ENCODE measurements at places on chromosomes 5 and 9.

DNA sequence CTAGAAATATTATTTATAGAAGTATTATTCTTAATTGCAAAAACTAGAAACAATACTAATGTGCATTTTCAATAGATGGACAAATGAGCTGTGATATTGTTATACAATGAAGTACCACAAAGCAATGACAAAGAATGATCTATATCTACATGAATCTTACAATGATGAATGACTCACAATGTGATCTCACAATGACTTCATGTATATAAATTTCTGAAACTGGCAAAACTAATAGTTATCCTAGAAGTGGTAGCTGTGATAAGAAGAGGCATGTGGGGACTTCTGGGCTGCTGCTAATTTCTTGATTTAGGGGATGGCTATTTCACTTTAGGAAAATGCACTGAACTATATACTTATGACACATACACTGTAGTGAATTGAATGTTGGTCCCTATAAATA is 396.0 kb upstream of the ZNF608 start:
- no peak for DNase-seq

DNA sequence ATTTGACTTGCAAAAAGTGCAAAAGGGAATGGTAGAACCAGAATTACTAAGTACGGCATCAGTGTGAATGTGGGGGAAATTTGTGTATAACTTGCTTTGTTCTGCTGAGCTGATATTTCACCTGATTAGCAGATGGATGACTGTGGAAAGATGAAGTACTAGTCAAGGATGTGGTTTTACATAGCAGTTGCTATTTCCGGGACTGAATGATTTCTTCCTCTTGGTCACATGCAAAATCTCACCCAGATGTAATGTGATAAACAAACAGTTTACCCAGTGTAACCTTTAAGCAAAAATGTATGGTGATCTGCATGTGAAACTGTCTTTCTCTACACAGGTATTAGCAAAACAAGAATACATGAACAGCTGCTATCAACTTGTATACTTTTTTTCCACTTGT is 46.1 kb downstream of the DCP2 start:
- no peak for DNase-seq

DNA sequence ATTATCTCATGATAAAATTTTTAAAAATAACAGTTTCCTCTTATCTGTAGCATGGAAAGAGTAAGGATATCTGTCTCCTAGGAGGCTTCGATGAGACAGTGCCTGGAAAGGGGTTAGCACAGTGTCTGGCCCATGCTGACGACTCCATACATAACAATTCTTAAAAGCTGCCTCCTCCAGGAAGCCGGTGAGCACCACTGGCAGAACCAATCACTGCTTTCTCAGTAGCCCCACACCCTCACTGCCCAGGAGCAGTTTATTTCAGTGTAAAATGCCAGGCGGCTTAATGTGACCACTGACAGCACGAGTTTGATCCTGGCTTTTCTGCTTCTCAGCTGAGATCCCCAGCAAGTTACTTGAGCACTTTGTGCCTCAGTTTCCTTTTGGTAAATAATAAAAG is 1.2 kb upstream of the NIPAL4 start:
- no peak for DNase-seq

DNA sequence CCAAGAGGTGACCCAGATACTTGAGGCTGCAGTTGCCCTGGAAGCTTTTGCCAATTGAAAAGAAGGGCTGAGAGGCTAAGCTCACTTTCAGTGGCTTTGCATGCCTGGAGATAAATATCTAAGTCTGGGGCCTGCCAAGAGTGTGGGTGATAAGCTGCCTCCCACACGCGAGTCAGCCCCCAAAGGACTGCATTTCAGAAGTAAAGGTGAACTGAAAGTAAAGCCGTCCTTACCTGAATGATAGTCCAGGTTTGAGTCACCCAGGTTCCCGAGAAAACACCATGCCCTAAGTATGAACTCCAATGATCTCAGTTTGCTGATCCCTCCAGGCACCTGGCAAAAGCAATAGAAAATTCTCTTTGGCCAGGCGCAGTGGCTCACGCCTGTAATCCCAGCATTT is 22.5 kb upstream of the N4BP3 start:
- DNase-seq: no peak

- DNase-seq: no peak
These were observed 26.3 kb upstream of the GABRP start for GRCh38 chr5:170757182-170757601.

- DNase-seq: peak; percentile 53
These were observed 970.3 kb upstream of the ARRDC3 start for GRCh38 chr5:92353107-92354030.

DNA sequence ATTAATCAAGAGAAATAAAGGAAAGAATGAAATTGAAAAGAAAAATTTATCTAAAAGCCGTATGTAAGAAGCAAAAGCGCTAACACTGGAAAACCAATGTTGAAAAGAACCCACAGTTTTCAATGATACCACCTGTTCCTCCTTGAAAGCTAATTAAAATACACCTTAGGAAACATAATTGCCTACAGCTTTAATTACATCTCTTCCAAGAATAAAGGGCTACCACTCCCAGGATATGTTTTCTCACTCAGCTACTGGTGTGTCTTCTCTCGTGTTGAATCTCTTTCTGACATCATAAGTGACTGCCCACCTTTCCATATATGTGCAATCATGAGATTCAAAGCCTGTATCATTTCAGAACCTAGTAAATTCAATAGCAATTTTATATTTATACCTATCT is 880.6 kb upstream of the DMAC1 start:
- no peak for DNase-seq

- no peak for DNase-seq
These were observed 117.0 kb downstream of the PCSK1 start for GRCh38 chr5:96316017-96316416.

DNA sequence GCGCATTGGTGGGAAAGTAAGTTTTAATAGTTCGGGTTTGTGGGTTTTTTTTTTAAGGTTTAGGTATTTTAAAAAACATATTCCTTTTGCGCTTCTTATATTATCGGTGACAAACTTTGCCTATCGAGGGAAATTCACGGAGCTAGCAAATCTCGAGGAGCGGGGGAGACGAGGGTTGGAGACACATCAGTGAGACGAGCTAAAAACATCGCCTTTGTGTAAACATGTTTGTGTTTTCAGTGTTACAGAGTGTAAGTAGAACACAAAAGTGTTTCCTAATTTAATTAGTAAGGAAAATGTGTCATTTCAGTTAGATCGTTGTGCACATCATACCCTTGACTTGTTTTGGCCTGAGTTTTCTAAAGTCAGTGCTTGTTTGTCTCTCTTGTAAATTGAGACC is 945 bp downstream of the BTF3 start:
- no peak for DNase-seq

- DNase-seq: no peak
These were observed 211.1 kb downstream of the NR3C1 start for GRCh38 chr5:143192191-143192900.

DNA sequence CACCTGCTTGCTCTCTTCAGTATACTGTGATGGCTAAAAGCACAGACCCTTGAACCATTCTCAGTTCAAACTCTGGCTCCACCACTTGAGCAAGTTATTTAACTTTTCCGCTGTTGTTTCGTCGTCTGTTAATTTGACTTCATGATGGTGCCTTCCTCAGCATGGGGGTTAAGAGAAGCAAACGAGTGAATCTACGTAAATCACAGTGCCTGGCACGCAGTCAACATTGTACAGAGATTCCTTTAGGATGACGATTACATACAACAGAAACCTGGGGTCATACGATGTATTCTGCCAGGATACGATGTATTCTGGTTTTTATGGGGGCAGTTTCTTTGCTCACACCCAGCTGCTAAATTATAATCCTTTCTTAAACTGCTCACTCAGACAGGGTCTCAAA is 515.6 kb downstream of the CCDC171 start:
- DNase-seq: no peak

- DNase-seq: no peak
These were observed 602.0 kb downstream of the EFNA5 start for GRCh38 chr5:107068782-107069181.

- no peak for DNase-seq
These were observed 1.4 kb upstream of the CEL start for GRCh38 chr9:133060417-133060841.

DNA sequence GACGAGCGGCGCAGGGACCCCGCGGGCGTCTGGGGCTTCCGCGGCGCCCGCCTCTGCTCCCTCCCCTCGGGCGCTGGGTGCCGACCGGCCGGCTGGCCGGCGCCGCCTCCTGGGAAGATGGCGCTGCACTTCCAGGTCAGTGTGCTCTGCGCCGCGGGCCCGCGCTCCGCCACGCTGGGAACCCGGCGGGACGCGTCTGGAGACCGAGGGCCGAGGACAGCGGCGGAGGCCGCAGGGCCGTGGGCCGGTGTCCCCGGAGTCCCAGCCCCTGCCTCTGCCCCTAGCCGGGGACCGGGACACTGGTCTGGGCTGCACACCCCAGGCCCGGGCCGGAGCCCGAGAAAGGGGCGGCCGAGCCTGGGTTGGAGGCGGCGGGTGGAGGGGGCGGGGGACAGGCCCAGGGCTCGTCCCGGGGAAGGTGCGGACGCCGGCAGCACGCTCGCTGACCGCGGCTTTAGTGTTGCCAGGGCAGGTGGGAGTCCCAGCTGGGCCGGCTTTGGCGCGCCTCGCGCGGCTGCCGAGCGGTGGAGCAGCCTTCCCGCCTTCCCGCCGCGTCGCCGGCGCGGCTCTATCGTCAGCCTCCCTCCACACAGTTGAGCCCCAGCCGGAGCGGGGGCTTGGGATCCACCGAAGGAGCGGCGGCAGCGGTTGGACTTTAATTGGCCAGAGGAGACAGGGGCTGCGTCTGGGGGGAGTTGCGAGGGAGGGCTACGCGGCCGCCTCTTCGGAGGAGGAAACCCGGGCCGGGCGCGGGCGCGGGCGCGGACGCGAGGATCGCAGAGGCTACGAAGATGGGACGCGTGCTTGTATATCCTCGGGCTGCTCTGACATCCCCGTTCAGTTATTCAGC is at the start of gene RANBP17:
RANBP17 (plus strand) TSS at position 102 of the 850 bp plus-strand sequence.
- DNase-seq: no peak

DNA sequence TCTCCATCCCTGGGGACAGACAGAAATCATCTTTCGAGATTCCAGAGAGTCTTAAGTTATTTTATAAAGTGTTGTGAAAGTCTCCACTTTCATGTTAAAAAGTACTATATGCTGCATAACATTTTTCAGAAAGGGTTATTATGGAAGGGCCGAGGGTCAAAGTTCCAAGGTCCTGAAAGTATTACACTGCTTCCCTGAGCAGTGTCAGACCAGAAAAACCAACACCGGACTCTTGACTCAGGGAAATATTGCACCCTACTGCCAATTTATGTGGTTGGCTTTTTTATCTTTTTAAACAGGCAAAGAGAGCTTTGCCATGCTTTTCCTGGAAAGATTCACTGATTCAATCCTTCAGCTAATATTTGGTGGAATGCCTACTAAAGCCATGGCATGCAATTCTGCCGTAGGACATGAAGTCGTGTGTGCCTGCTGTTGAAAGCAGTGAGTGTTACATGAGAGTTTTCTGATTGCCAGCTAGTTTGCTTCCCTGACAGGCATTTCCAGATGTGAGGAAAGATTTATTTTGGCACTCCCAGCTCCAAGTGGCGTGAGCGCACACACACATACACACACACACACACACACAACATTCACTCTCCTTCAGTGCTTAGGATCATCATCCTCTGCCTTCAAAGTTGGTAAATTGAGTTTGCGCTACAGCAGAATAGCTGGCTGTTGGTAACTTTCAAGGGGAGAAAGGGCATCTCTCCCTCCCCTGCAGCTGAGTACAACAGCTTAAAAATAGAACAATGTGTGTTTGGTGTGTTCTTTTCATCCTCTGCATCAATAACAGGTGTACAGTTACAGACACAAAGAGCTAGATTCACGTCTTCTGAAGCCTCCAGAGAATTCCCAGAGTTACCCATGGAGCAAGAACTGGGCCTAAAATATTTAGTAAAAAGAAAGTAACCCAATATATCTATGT is 45.6 kb downstream of the SLC1A3 start:
- DNase-seq: no peak

GRCh38 chr9:129291041-129291501 is 113.0 kb upstream of the IER5L start:
- no peak for DNase-seq

All from GM04504 (cell line).